Heart right ventricle (tissue), 16 donors: ENCODE measurements at places on chromosomes 4 and X. TPM values are rescaled to one million over a fixed set of nuclear protein-coding genes. Genes with fewer than 3 reads are reported as not detected.

Gene FAM200B
- total RNA-seq, result 27.8 TPM

DNA sequence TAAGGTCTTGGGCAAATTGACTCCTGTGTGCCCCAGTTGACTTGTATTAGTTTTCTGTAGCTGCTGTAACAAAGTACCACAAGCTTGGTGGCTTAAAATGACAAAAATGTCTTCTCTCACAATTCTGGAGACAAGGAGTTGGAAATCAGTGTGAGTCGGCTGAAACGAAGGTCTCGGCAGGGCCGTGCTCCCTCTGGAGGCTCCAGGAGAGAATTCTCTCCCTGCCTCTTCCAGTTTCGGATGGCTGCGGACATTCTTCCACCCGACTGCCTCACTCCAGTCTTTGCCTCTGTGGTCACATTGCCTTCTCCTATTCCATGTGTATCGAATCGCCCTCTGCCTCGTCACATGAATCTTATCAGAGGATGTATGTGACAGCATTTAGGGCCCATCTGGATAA is 66.0 kb upstream of the PHOX2B start:
- peak; percentile 11 for DNase-seq
- no peak overlapping the region for H3K27ac ChIP-seq
- no peak overlapping the region for H3K4me3 ChIP-seq
- H3K27me3 ChIP-seq, result peaks cover 10% of the 10 kb centered on the region
- H3K36me3 ChIP-seq, result no peaks in the 10 kb centered on the region

Gene ZAR1
- total RNA-seq, result not detected

DNA sequence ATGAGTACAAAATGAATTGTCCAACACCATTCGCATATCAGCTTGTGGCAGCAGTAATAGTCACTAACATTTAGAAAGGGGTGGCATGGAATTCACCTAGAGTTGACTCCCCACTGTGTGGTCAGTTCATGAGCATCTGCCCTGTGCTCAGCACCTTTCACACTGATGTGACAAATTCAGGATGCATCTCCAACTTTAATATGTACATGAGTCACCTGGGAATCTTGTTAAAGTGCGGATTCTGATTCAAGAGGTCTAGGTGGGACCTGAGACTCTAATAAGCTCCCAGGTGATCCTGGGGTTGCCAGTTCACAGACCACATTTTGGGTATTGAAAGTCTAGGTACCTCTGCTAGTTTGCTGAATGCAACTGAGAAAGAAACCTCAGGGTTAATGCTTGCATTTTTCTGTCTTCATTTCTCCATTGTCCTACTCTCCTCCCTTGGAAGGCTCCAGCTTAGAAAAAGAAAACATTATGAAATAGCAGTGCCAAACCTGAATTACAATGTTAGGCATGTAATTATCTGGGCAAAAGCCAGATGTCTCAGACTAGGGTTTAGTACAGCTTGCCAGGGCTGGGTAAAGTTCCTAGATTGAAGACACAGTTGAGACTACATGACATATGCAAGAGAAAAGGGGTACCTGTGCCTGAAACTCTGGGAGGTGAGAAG is 32.7 kb downstream of the TMSB4X start:
- peak overlapping the region; percentile 77 for H3K27ac ChIP-seq
- DNase-seq, result no peak
- no peak overlapping the region for H3K4me3 ChIP-seq
- H3K27me3 ChIP-seq, result no peaks in the 10 kb centered on the region

- no peak for DNase-seq
- no peaks in the 10 kb centered on the region for H3K36me3 ChIP-seq
- no peaks in the 10 kb centered on the region for H3K27me3 ChIP-seq
- no peak overlapping the region for H3K27ac ChIP-seq
- H3K4me3 ChIP-seq, result no peak overlapping the region
These were observed 379.1 kb upstream of the TEX13C start for GRCh38 chrX:124940531-124940930.

GRCh38 chrX:49102190-49102589 is 21.3 kb downstream of the GPKOW start:
- H3K4me1 ChIP-seq, result peaks cover 7% of the 10 kb centered on the region
- peaks cover 3% of the 10 kb centered on the region for H3K36me3 ChIP-seq
- no peaks in the 10 kb centered on the region for H3K27me3 ChIP-seq

Gene WAS
- total RNA-seq, result 0.86 TPM

GRCh38 chr4:39181905-39182638 is at the start of gene WDR19:
Gene WDR19 (plus strand): TSS chr4:39182529. CDS start chr4:39182558, 29 bp downstream.
- no peaks in the 10 kb centered on the region for H3K36me3 ChIP-seq
- H3K27me3 ChIP-seq, result no peaks in the 10 kb centered on the region
- no peaks in the 10 kb centered on the region for H3K4me1 ChIP-seq
- peak; percentile 98 for DNase-seq
- H3K27ac ChIP-seq, result peak within 1 kb of the TSS; percentile 84

- peak overlapping the region; percentile 61 for H3K27ac ChIP-seq
- peaks cover 5% of the 10 kb centered on the region for H3K4me1 ChIP-seq
- peak overlapping the region; percentile 38 for H3K4me3 ChIP-seq
- no peaks in the 10 kb centered on the region for H3K36me3 ChIP-seq
- DNase-seq, result no peak
These were observed 326.6 kb upstream of the F9 start for GRCh38 chrX:139203651-139204570.

DNA sequence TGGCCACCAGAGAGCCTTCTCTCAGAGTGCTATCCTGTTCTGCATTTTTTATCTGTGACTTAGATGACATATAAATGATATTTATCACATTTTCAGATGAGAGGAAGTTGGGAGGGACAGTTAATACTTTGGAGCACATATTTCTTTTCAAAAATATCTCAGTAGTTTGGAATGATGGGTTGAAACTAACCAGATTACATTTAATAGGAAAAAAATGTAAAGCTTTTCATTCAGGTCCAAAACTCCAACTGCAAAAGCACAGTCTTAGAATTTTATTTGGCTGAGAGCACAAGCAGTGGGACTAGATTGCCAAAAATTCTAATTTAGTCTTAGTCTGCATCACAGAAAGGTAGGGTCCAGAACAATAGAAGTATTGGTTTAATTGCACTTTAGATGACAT is 248.2 kb upstream of the TEX13A start:
- H3K36me3 ChIP-seq, result no peaks in the 10 kb centered on the region
- H3K27ac ChIP-seq, result no peak overlapping the region
- H3K4me1 ChIP-seq, result no peaks in the 10 kb centered on the region
- no peaks in the 10 kb centered on the region for H3K27me3 ChIP-seq

DNA sequence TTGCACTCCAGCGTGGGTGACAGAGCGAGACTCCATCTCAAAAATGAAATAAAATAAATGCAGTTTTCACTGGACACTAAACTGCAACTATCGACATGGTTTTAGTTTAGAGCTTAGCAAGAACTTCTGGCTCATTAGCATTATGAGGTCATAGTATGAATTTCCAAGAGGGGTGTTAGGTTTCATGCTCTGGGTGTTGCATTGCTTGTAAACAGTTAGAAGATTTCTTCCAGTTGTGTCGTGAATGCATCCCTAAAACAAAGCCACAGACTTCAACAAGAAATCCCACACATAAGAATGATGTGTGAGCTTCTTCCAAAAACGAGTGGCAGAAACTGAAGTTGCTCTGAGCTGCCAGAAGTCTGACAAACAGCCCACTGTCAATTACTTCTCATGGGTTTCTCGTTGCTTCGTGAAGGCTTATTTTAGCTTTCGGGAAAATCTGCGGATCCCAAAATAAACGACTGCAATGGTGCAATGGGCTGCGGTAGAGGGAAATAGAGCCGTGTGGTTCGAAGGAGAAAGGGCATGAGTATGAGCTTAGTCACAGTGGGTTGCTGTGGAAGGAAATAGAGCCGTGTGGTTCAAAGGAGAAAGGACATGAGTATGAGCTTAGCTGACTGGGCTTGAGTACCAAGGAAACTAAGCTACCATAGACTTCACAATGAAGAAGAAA is 354.9 kb downstream of the DHRSX start:
- H3K27me3 ChIP-seq, result no peaks in the 10 kb centered on the region
- no peak overlapping the region for H3K27ac ChIP-seq
- DNase-seq, result no peak
- no peaks in the 10 kb centered on the region for H3K36me3 ChIP-seq
- H3K4me3 ChIP-seq, result no peak overlapping the region

Gene USP17L30
- total RNA-seq, result not detected
